Lower leg skin (tissue), 4 donors: ENCODE measurements at places on chromosomes 16 and 17.

DNA sequence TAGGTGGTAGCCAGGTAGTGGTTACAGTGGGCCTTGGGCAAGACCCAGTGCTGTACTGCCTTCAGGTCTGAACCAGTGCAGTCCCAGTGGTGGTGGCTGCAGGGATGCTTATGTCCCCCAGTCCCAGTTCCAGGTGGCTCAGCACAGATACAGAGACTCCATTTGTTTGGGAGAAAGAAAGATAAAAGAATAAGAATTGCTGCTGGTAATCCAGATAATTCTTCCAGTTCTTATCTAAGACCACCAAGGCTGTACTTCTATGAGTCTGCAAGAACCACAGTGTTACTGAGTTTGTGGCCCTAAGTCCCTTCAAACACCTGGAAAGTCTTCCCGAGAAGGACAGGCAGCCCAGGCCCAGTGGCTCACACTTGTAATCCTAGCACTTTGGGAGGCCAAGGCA is 33.9 kb upstream of the ATP2C2 start:
- no peak for DNase-seq

- no peak for DNase-seq
Observed at GRCh38 chr17:44416558-44417289, 27.3 kb upstream of the ITGA2B start.

DNA sequence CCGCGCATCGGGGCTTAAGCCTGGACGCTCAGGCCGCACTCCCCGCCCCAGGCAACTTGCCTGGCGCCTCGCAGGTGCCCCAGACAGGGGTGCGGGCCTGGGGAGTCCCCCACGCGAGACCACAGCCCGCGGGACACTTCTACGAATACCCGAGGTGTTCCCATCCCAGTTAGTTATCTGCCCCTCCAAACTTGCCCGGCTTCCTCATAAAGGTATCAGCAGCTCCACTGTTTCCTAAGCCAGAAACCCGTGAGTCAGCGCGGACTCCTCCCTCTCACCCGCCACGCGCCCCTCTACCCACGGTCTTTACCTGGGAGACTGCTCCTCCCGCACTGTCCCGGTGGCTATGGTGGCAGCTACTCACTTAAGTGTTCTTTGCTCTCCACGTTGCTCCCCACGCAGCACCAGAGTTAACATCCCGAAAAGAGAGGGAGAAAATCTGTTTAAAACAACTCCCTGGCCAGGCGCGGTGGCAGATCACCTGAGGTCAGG is 1.0 kb upstream of the CREBBP start:
- DNase-seq: peak; percentile 31

DNA sequence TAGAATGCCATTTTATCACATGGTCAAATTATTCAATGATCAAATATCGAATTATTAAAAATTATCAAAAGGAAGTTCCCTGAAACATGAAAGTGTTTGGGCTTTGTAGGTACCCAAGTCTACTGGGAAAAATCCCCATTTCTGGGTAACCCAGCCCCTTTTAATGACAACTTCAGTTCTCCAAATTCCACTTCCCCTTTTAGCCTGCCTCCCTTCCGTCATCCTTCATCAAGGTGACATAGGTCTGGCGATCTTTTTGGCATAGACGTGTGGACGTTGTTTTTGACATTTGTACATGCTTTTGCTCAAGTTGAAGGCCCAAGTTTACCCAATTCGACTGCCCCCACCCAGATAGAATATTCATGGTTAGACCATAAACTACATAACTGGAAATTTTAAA is 660.9 kb downstream of the MAF start:
- DNase-seq: no peak

GRCh38 chr16:17590711-17591654 is 120.2 kb upstream of the XYLT1 start:
- DNase-seq: no peak

DNA sequence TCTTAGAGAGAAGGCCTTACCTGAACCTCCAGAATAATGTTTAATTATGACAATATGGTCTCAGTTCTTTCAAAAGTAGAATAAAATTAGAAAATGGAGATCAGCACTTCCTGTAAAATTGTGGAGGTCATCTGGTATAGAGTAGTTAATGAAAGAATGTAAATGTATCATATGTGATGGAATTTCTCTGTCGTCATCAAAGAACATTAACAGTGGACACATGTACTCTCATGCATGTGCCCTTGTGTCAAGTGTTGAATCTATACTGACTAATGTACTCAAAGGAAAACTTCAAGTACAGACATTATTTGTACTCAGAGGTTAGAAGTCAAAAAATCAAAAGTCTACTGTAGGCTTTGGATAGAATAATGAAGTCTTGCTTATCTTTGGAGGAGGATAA is 129.2 kb upstream of the MYOCD start:
- no peak for DNase-seq

DNA sequence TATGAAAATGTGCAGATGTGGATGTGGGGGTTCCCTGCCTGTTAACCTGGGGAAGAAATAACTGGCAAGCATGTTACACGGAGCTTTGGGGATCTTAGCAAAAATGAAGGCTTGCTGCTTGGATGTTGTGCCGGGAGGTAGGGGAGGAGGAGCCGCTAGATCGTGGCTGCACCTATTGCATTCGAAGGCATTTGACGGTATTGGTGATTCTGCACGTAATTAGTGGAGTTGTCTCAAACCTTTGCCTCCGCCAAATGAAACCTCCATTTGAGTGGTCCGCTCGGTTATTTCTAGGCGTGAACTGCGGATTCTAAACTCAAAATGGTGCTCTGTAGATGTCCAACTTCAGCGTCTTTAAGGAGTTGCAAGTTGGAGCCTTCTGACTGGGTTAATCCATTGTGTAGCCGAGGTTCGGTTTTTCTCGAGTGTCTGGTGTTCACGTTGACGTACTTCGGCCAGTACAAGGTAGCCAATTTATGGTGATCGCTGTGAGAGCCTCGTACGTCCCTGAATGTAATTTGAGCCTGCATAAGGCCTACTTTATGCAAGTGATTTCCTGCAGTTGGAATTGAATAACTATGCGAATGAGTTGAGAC is 1.5 kb downstream of the TNRC6C start:
- no peak for DNase-seq

DNA sequence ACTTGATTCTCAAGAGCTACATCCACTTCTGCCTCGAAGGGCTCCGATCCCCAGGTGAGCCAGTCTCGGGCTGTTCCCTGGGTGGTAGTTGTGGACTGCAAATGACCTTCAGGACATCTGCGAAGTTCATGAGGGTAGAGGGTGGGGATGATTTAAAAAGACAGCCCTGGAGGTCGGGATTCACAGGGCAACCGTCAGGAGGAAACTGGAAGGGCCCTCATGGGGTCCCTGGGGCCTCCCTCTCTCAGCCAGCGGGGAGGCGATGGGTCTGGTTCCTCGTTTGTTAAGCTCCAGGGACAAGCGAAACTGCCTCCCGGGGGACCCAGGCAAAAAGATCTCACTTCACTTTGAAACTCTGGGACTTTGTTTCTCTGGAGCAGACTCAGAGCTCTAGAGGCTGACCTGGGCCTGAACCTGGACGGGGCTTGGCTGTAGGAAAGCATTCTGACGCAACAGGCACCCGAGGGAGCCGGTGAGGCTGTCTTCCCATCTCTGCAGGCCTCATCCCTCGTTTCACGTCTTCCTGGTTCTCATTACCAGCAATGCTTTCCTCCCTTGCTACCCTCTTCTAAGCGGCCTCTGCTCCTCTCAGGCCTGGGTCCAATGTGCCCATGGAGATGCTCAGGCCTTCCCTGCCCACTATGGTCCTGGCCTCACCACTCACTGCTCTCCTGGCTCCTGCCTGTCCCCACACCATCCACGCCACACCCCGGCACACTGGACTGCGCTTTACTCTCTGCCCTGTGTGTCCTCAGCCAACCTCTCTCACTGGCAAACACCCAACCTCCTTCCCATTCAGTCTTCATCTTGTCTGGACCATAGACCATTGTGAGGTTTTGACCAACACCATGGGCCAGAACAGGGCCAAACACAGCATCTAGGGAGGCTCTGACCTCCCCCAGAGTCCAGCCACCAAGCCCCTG is 214.2 kb upstream of the TNRC6C start:
- no peak for DNase-seq

DNA sequence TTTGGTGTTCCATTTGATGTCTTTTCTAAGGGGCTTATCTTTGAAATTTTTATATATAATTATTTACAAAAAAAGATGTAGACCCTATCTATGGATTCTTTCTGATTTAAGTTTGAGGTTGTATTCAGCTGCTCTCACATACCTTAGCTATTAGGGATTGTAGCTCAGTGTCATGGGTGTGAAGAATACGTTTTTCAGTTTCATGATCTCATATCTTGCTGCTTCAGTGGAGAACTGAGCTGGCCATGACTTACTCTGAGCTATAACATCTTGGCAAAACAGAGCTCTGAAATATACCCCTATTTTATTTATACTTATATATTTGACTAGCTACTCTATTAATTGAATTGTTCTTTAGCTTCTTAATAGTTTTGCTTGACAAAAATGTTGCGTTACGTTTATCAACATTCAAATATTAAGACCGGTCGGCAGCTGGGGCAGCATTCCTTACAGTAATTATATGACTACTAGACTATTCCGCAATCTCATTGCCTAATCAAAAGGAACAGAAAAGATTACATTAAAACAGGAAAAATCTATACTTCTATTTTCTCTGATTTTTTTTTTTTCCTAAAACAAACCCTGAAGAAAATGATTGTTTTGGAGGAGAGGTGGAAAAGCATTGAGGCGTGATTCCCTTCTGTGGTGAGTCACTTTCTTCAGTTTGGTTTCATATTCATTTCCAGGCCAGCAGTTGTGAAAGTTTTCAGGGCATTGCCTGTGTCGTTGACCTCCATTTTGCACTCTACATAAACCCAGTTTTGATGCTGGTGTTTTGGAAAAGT is 24.1 kb upstream of the KRT24 start:
- DNase-seq: no peak

DNA sequence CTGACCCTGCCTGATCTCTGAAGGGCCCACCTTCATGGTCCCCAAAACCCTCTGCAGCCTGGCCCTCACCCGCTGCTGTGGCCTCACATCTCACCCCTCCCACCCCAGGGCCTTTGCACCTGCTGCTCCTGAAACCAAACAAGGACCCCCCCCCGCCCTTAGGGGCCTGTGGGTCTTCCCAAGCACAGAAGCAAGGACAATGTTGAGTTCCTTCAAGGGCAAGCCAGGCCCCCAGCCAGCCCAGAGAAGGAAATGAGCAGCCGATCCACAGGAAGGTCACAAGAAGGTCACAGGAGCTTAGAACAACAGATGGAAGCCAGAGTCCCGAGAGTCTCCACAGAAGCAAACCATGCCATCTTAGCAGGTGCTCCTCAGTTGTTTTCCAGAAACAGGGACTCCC is 493 bp upstream of the PDE6G start:
- no peak for DNase-seq

- DNase-seq: no peak
Observed at GRCh38 chr17:42306385-42306667, 18.0 kb downstream of the STAT5A start.

DNA sequence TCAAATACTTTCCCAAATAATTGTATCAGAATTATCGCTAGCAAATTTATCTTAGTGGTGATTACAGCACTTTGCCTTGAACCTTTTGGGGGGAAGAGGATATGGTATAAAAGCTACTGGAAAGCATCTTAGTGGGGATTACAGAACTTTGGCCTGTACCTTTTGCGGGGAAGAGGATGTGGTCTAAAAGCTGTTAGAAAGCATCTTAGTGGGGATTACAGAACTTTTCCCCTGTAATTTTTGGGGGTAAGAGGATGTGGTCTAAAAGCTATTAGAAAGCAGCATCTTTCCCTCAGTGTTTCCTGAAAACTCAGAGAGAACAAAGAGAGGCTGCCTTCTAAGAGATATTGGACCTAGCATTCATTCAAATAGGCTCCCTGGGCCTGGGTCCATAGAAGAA is 4.1 kb downstream of the SLFN12 start:
- no peak for DNase-seq

DNA sequence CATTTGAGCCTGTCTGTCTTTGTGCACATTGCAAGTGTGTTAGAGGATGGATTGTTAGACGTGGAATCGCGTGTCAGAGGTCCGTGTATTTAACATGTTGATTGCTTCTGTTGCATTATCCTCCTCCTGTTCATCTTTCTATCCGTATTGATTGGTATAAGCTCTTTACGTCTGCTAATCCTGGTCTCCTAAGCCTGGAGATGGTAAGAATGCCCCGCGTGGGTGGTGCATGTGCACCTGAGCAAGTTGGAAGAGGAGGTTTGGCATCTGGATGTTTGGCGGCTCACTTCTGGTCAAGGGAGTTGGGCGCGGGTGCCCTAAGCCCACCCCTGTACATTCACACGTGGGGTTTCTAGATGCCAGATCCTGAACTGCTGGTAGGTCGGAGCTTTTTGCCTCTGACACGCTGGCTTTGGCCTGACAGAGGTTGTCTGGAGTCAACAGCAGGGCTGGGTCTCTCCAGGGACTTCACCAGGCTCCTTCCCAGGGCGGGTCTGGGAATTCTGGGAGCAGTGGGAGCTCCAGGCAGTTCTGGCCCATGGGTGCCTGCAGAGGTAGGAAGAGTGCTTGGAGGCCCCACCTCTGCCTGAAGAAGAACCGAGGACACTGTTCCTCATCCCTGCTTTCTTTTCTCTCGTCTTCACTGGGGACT is 107.3 kb downstream of the OR1D5 start:
- peak; percentile 56 for DNase-seq

DNA sequence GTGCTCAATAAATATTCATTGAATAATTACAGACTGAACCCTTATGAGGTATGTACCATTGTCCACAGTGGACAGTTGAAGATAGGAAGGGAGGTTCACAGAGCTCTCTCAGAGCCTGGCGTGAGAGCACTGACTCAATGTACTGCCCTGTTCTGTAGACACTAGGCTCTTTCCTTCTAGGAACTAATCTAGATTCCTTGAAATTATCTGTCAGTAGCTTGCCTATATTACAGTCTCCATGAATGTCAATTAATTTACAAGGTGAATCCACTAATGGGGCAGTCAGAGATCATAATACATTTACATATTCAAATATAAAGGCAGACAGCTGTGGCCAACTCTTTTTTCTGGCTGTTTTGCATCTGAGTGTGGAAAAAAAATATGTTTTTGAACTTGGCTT is 251.2 kb upstream of the SALL1 start:
- no peak for DNase-seq

DNA sequence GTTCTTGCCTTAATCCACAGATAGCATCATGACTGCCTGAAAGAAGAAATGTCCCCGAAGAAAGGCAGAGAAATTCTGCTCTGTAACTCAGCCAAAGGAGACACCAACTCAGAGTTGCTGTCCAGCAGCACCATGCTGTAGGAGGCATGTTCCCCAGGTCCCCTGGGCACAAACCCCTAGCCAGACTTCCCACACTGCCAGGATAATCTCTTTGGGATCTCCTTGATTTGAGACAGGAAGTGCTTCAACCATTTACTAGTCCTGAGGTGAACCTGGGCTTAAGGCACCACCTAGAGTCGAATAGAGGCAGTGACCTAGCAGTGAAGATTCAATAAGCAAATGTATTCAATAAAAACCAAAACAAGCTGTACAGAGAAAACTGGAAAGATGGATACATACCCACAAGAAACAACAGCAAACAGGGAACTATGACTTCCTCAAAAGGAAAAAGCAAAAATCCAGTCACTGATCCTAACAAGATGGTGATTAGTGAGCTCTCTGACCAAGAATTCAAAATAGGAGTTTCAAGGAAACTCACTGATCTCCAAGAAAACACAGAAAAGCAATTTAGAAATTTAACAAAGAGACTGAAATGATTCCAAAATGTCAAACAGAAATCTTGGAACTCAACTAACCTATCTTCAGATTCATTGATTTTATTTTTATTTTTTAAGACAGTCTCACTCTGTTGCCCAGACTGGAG is 5.7 kb downstream of the OR4D2 start:
- no peak for DNase-seq

- DNase-seq: no peak
Observed at GRCh38 chr16:85033171-85033570, 5.6 kb downstream of the KIAA0513 start.
